ENCODE measurements at places on chromosomes 2 and 18.

DNA sequence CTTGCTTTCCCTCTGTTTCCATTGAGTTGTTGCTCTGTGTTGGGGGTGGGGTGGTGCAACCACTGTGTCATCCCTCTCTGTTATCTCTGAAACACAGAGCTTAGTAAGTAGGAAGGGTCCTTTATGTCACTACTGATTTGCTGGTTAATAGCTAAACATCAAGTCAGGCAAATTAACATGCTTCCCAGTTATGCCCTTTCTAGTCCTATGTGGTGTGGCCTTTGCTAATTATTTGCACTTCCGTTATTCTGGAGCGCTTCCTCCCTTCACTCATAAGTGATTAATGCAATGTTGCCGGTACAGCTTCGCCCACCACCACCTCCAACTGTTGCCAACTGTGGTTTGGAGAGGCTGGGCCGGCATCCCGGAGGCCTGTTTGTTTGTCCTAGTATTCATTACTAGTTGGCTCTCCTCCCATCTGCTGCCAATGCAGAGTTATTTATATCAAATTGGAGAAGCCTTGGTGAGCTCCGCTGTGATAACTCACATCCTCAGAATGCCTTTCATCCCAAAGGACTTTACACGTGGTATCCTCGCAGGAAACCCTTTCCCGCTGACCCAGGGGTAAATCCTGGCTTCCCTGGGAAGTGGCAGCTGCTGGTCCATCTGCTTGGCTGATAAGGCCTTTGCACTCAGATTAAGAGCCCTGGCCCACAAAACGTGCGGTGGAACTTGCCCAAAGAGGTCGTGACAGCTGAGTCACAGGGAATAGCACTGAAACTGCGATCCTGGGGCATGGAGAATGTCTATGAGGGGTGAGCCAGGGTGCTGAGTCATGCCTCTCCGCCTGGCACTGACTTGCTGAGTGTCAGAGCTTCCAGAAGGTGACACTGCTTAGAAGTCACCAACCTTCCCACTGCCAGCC, 72.0 kb upstream of the ZCCHC2 start:
- no peak for DNase-seq

GRCh38 chr18:23422751-23423418, 30.2 kb upstream of the RIOK3 start:
- DNase-seq: no peak

- DNase-seq: no peak
Observed at GRCh38 chr18:54020966-54021365, 203.5 kb downstream of the MBD2 start.

- no peak for DNase-seq
Observed at GRCh38 chr2:160242893-160243564, 43.0 kb upstream of the ITGB6 start.

DNA sequence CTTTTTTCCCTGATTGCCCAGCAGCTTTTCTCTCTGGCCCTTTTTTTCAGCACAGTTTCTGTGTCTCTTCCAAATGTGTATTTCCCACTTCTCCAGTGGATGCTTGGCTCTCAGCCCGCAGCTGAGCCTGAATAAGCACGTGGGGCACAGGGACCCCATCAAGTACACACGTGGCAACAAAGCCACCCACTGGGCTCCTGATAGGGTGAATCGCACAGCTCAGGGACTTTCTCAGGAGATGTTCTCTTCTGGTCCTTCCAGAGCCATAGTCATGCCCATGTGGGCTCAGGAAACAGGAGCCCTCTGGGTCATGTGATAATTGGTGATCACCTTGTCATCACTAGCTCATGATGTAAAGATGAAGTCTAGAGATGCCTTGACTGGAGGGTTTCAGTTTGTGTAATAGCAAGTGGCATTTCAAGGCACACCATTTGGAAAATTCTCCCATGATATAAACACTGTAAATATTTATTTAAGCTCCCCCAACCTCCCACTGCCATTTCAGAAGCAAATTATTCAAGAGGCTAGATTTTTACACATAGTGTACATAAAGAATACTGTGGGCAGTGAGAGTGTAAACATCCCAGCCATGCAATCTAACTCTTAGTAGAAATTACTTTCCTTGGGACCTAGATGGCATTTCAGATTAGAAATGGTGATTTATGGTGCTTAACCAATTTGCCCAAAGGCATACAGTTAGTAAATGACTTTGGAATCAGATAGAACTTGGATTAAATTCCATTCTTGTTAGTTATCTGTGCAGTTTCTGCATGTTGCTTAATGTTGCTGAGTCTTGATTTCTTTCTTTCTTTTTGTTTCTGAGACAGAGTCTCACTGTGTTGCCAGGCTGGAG, 597.5 kb downstream of the SLC4A3 start:
- DNase-seq: no peak

GRCh38 chr18:13480571-13481255, 245.6 kb downstream of the FAM210A start:
- no peak for DNase-seq

DNA sequence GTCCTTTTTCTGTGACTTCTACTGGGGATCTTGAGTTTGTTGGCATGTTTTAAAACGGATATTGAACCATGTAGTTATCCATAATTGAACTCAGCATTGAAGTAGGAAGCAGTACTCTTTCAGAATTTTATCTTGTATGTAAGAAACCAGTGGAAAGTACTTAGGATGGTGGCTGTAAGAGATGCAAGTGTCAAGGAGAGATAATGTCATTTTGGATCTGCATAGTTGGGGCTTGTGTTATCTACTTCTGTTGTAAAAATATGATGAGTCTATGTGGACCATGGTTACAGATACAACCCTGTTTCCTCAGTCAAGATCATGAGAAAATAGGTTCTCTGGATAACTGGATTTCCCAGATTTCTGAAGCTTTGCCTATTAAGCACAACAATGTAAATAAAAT, 113.7 kb downstream of the NAB1 start:
- no peak for DNase-seq
